Muscle of leg (tissue), 16 donors: ENCODE measurements at places on chromosomes 2 and 18. TPM values are rescaled to one million over a fixed set of nuclear protein-coding genes. Genes with fewer than 3 reads are reported as not detected.

DNA sequence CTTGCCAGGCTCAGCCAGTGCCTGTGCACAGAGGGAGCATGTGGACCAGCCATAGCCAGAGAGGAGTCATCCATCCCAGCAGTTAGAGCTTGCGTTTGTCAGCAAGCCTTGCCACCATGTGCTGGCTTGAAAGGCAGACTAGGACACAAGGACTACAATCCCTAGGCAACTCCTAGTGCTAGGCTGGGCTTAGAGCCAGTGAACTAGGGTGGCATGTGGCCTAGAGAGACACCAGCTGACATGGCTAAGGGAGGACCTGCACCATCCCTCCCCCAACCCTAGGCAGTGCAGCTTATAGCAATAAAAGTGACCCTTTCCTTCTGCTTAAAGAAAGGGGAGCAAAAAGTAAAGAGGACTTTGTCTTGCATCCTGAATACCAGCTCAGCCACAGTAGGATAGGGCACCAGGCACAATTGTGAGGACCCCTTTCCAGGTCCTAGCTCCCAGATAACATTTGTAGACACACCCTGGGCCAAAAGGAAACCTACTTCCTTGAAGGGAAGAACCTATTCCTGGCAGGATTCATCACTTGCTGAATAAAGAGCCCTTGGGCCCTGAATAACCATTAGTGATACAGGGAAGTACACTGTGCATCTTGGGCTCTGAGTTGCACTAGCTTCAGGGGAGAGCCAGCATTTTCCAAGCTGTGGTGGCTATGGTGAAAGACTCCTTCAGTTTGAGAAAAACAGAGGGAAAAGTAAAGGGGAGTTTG lies 38.7 kb upstream of the UXS1 start:
- DNase-seq, result peak; percentile 46
- no peak overlapping the region for H3K4me3 ChIP-seq
- H3K36me3 ChIP-seq, result no peaks in the 10 kb centered on the region
- no peak overlapping the region for H3K27ac ChIP-seq
- no peaks in the 10 kb centered on the region for H3K27me3 ChIP-seq
- peaks cover 3% of the 10 kb centered on the region for H3K4me1 ChIP-seq

Gene FECH
- total RNA-seq, result 23.0 TPM

DNA sequence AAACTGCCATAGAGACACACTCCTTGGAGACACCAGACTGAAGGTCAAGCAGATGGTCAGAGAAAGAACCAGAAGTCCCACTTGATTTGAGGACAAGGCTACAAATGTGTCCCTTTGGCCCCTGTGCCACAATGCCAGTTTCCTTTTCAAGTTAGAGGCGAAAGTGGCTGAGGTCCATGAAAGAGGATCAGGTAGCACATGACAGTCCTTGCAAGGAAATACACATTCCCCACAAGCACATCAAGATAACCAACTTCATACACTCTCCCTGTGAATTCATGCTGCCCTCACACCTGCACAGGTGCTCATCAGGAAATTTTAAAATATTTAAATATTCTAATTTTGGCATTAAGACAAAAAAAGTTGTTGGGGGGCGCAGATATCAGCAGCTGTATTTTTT lies 218.6 kb downstream of the TCF4 start:
- DNase-seq, result no peak
- H3K4me3 ChIP-seq, result no peak overlapping the region
- H3K27ac ChIP-seq, result no peak overlapping the region

- peaks cover 2% of the 10 kb centered on the region for H3K27me3 ChIP-seq
- no peaks in the 10 kb centered on the region for H3K36me3 ChIP-seq
- no peak overlapping the region for H3K27ac ChIP-seq
- no peak overlapping the region for H3K4me3 ChIP-seq
- peaks cover 11% of the 10 kb centered on the region for H3K4me1 ChIP-seq
Observed at GRCh38 chr18:59035591-59035990, 104.1 kb upstream of the SEC11C start.

Gene HTRA2
- total RNA-seq, result 33.0 TPM

- H3K36me3 ChIP-seq, result no peaks in the 10 kb centered on the region
- H3K4me3 ChIP-seq, result no peak overlapping the region
- H3K27ac ChIP-seq, result no peak overlapping the region
- H3K4me1 ChIP-seq, result peaks cover 2% of the 10 kb centered on the region
- H3K27me3 ChIP-seq, result no peaks in the 10 kb centered on the region
- no peak for DNase-seq
Observed at GRCh38 chr18:45081566-45082181, 401.0 kb downstream of the SETBP1 start.

- no peaks in the 10 kb centered on the region for H3K27me3 ChIP-seq
Observed at GRCh38 chr2:99911736-99912135, 230.7 kb downstream of the AFF3 start.
